NCI-H1694 treated with DMSO at 0.1 percent for 48 hours (cell line): ENCODE measurements at places on chromosomes 2 and 18.

GRCh38 chr18:45169610-45170009 is 445.7 kb upstream of the SLC14A2 start:
- no peak for DNase-seq

- no peak for DNase-seq
Measured at GRCh38 chr2:205984381-205984780, 101.6 kb downstream of the INO80D start.

- no peak for DNase-seq
Measured at GRCh38 chr18:40676668-40677067, 1278.4 kb upstream of the PIK3C3 start.

DNA sequence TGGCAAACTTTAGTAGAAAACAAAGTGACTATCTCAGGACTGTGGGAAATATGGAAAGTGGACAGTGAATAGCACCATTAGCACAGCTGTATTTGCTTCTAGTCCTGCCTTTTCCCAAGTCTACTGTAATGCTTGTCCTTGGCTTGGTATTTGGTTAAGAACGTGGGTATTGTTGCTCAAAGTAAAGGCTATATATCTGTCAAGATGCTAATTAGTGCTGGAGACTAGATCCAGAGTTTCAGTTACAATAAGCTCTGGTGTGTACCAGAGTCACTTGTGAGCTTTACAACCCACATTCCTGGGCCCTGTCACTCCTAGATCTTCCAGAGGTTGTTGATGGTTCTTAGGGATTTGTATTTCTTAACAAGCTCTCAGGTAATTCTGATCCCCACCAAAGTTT is 313.6 kb downstream of the SLC8A1 start:
- DNase-seq: no peak

DNA sequence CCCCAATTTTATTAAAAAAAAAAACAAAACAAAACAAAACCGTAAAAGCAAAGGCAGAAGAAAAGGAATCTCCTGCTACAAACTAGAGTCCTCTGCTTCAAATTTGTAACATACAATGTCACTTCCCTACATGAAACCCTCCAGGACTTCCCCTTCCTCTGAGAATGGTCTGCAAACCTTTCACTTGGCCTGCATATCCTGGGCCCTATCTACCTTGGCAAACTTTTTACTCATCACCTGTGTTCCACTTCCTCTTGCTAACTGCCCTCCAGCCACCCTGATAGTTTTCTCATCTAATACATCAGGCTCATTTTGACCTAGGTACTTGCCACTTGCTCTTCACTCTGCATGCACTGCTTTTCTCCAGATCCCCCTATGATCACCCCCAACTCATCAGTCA is 255.5 kb downstream of the ETAA1 start:
- no peak for DNase-seq

DNA sequence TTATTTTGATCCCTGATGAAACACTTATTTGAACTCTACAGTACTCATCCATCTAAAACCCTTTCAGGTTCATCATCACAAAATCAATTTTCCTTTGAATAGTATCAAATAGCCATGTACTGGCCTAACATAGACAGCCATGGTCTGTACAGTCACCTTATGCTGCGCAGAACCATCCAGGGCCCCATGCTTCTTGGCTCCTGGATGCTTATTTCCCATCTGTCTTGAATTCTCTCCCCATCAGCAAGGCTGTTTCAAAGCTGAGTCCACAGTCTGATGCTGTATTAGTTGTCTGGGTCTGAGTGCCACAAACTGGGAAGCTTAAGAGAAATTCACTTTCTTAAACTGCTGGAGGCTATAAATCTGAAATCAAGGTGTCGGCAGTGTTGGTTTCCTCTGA is 290.2 kb downstream of the OSR1 start:
- DNase-seq: no peak

- no peak for DNase-seq
Measured at GRCh38 chr2:239214725-239215124, 186.1 kb downstream of the HDAC4 start.

GRCh38 chr2:118421648-118422047 is 333.4 kb downstream of the INSIG2 start:
- no peak for DNase-seq

DNA sequence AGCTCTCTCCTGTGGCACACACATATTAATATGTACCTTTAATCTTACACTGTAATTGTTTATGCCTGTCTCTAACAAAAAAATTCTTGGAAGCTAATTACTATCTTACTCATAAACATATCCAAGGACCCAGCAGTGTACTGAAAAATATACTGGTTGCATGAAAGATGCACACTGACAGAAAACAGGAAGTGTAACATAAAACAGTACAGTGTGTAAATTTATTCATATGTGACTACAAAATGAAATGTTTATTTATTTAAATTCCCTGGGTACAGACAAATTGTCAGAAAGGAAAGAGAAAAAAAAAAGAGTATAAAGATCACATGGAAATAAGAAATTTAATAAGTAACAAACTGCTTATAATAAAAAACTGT is 28.5 kb downstream of the TMEM131 start:
- no peak for DNase-seq

GRCh38 chr2:232741294-232741693 is 35.1 kb downstream of the KCNJ13 start:
- no peak for DNase-seq

GRCh38 chr2:187862715-187863114 is 308.5 kb upstream of the TFPI start:
- no peak for DNase-seq

- peak; percentile 51 for DNase-seq
Measured at GRCh38 chr2:220833446-220833845, 738.7 kb downstream of the EPHA4 start.

- DNase-seq: no peak
Measured at GRCh38 chr2:159960414-159960813, 102.0 kb downstream of the PLA2R1 start.

DNA sequence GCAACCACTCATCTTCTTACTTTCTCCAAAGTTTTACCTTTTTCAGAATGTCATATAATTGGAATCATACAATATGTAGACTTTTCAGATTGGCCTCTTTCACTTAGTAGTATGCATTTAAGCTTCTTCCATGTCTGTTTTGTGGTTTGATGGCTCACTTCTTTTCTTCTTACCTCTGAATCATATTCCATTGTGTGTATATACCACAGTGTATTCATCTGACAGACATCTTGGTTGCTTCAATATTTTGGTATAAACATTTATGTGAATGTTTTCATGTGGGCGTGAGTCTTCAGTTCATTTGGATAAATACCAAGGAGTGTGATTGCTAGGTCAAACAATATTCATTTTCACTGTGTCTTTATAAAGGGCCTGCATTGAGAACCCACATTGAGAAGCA is 136.1 kb upstream of the NOSTRIN start:
- no peak for DNase-seq

- DNase-seq: no peak
Measured at GRCh38 chr18:59810183-59810582, 89.6 kb upstream of the PMAIP1 start.

- DNase-seq: no peak
Measured at GRCh38 chr2:167471332-167471731, 583.1 kb downstream of the XIRP2 start.

- DNase-seq: no peak
Measured at GRCh38 chr2:105915005-105915558, 170.4 kb downstream of the NCK2 start.

DNA sequence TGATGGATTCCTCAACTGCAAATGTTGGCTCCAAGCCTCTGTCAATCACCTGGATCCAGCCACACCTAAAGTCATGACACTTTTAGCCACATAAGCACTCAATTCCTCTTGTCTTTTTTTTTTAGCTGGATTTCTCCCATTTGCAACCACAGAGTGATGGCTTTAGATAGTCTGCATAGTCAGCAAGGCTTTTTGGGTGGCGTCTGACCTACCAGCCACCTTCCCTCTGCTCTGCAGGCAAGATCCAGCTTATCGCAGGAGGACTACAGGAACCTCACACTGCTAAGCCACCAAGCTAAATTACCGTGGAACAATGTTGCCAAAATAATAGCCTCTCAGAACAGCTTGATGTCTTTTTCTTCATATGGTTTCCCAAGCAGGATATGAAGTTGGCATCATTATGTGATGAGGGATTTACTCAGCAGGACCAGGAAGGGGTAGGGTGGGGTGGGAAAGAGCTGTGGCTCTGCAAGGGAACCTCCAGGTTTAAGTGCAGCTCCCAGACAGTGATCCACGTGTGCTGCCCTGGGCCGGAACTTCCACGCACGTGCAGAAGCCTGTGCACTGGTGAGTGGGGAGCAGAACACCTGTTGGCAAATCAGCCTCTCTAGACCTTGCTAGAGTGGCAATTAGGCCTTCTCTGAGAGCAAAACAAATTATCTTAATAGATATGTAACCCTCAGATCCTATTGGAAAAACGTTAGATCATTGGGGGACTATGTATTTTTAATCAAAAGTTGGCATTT is 170.6 kb upstream of the NCK2 start:
- DNase-seq: no peak

DNA sequence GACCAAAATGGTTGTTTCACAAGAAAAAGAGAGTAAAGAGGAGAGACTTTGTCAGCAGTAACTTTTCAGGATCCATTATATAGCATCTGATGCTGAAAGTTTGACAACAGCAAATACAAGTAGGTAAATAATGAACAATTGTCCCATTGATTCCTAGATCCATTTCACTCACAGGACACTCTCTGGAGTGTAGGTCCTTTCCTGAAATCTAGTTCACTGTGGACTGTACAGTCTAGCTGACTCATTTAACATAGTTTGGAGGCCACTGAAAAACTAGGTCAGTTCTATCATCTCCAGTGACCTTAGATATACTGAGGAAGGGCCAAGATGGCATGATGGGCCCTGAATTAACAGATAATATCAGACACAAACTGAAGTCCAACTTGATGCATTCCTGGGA is 19.3 kb upstream of the NEB start:
- no peak for DNase-seq

GRCh38 chr18:24130494-24130893 is 8.4 kb upstream of the CABYR start:
- DNase-seq: no peak

DNA sequence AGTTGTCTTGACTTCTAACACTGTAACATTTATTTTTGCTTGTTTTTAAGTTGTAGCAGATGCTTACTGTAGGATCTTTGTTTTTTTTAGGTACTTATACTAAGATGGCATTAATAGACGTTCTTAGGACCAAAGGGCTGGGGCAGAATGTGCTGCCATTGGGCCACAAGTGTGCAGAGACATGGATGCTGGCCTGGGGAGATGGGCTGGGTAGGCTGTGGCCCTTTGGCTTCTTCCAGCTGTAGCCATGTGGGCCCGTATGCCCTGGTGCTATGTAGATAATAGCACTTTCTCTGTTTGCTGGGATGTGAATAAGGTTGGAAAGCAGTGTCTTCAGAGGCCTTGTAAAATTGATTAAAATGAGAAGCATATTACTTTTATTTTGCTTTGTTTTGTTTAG is 18.8 kb downstream of the RAB31 start:
- DNase-seq: no peak

GRCh38 chr2:175729049-175729706 is 272.9 kb downstream of the LNPK start:
- DNase-seq: no peak

GRCh38 chr18:51149670-51150069 is 47.8 kb downstream of the MEX3C start:
- no peak for DNase-seq

GRCh38 chr18:33316146-33316587 is 124.4 kb downstream of the CCDC178 start:
- no peak for DNase-seq

GRCh38 chr2:159807183-159808031 is 9.4 kb upstream of the CD302 start:
- peak; percentile 26 for DNase-seq

- peak; percentile 42 for DNase-seq
Measured at GRCh38 chr18:70454704-70455322, 166.0 kb downstream of the SOCS6 start.

- no peak for DNase-seq
Measured at GRCh38 chr2:170408461-170409163, 230.7 kb downstream of the MYO3B start.

DNA sequence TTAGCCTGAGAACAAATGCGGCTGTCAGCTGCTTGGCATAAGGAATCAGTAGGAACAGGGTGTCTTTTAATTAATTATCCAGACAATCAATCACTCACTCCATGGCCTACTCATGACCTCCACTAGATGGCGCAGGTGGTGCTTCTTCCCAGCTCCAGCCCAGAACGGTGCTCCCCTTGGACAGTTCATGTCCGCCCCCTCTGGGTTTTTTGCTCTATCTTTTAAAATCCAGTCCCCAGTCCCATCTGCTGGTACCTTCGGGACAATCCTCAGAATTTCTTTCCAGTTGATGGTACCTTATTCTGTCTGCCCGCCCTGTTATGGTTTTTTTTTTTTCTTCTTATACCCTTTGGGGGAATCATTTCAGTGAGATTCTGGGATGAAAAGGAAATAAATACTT is 99.8 kb downstream of the CACNB4 start:
- peak; percentile 48 for DNase-seq

- no peak for DNase-seq
Measured at GRCh38 chr2:175383286-175383685, 201.8 kb upstream of the ATP5MC3 start.

- DNase-seq: peak; percentile 70
Measured at GRCh38 chr2:60553495-60554073, at the start of gene BCL11A. Gene BCL11A (minus strand): TSS chr2:60553654. CDS start chr2:60553270, 384 bp downstream.

DNA sequence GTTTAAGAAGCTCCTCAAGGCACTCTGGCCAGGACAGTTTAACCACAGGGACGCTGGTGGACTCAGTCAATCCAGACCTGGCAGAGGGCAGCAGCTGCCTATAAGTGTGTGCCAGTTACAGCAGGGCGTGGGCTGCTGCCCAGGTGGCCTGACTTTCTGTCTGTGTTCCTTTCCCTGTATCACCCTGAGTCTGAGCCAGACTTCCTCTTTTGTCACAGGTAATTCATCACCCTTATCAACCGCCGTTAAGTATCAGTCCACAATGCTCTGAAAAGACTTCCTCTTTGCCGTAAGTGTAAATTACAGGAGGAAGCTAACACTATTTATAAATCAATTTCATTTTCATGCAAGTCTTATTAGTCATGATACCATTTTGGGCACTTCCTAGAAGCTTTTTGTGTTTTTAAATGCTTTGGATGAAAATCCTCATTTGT is 7.0 kb downstream of the LPIN1 start:
- no peak for DNase-seq

GRCh38 chr2:238108423-238109183 is 8.5 kb downstream of the ESPNL start:
- DNase-seq: peak; percentile 46

GRCh38 chr2:229640636-229641035 is 73.7 kb downstream of the DNER start:
- no peak for DNase-seq

GRCh38 chr2:69241664-69242514 is 145.1 kb downstream of the GFPT1 start:
- DNase-seq: no peak

GRCh38 chr2:203934711-203935438 is 1.7 kb upstream of the ICOS start:
- DNase-seq: no peak

- no peak for DNase-seq
Measured at GRCh38 chr18:23380001-23380550, 73.0 kb upstream of the RIOK3 start.

- DNase-seq: no peak
Measured at GRCh38 chr2:85462322-85462721, 43.8 kb downstream of the SH2D6 start.
